Muscle of leg (tissue), 16 donors: ENCODE measurements at places on chromosomes 5 and 9. TPM values are rescaled to one million over a fixed set of nuclear protein-coding genes. Genes with fewer than 3 reads are reported as not detected.

- no peak for DNase-seq
- no peak overlapping the region for H3K27ac ChIP-seq
- H3K4me1 ChIP-seq = peaks cover 5% of the 10 kb centered on the region
- H3K36me3 ChIP-seq = no peaks in the 10 kb centered on the region
Observed at GRCh38 chr9:2303056-2303455, 287.9 kb downstream of the SMARCA2 start.

GRCh38 chr5:102794047-102794446, 38.9 kb downstream of the PAM start:
- no peaks in the 10 kb centered on the region for H3K27me3 ChIP-seq
- no peak overlapping the region for H3K4me3 ChIP-seq

DNA sequence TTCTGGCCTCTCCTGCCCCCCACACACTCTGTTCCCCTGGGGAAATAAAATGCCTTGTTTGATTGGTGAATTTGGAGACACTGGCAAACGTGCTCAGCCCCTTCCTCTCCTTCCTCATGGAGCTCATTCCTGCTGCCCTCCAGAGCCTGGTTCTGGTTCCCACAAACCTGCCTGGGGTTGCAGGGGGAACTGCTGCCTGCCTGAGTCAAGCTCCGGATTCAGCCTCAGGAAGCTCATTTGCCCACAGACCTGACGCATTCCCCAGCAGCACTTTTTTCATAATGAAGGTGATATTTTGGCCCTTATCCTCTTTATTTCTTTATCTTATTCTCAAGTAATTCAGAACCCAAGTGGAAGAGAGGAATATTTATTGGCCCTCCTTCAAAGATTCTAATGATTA, 140.5 kb downstream of the TTLL11 start:
- no peaks in the 10 kb centered on the region for H3K4me1 ChIP-seq
- peaks cover 7% of the 10 kb centered on the region for H3K36me3 ChIP-seq
- H3K4me3 ChIP-seq = no peak overlapping the region
- no peak for DNase-seq

GRCh38 chr9:8649160-8649559, 849.6 kb upstream of the DMAC1 start:
- no peaks in the 10 kb centered on the region for H3K36me3 ChIP-seq
- no peak overlapping the region for H3K27ac ChIP-seq
- peaks cover 14% of the 10 kb centered on the region for H3K4me1 ChIP-seq
- DNase-seq = peak; percentile 44

- no peak for DNase-seq
- no peaks in the 10 kb centered on the region for H3K27me3 ChIP-seq
- no peaks in the 10 kb centered on the region for H3K36me3 ChIP-seq
Observed at GRCh38 chr5:25190521-25191000, 545.8 kb upstream of the CDH10 start.

DNA sequence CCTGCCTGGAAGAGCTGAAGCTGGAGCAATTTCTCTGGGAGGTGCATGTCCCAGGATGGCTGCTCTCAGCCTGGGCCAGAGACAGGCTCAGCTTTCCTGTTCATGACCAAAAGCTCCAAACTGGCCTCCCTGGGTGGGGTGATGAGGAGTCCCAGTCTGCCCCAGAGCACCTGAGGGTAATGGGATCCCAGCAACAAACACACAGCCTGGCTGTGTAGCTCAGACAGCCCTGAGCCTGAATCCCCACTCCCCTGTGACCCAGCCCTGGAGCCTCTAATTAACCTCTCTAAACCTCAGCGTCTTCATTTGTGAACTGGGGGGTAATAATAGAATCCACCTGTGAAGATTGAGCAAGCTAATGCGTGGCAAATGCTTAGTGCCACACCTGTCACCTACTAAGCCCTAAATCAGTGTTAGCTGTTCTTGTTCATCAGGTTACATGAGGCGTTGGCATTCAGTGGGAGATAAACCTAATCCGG, 67.5 kb downstream of the HSPA4 start:
- no peaks in the 10 kb centered on the region for H3K36me3 ChIP-seq
- H3K4me3 ChIP-seq = no peak overlapping the region
- peak; percentile 67 for DNase-seq
- no peaks in the 10 kb centered on the region for H3K27me3 ChIP-seq
- H3K27ac ChIP-seq = peak overlapping the region; percentile 82

Gene LCN2
- total RNA-seq = 0.09 TPM

- DNase-seq = peak; percentile 31
- H3K27ac ChIP-seq = no peak overlapping the region
- H3K4me1 ChIP-seq = no peaks in the 10 kb centered on the region
Observed at GRCh38 chr5:123455095-123455494, 31.9 kb upstream of the CEP120 start.

Gene TPPP
- 3.9 TPM for total RNA-seq

GRCh38 chr5:14187660-14188059, 44.5 kb downstream of the TRIO start:
- H3K36me3 ChIP-seq = no peaks in the 10 kb centered on the region
- H3K27ac ChIP-seq = no peak overlapping the region
- H3K4me3 ChIP-seq = no peak overlapping the region

GRCh38 chr5:78537821-78538220, 110.8 kb downstream of the LHFPL2 start:
- H3K27me3 ChIP-seq = no peaks in the 10 kb centered on the region
- no peak overlapping the region for H3K27ac ChIP-seq
- H3K36me3 ChIP-seq = peaks cover 8% of the 10 kb centered on the region
- peak; percentile 86 for DNase-seq
- H3K4me3 ChIP-seq = no peak overlapping the region
- peaks cover 55% of the 10 kb centered on the region for H3K4me1 ChIP-seq

Gene SMIM15
- 30.1 TPM for total RNA-seq

Gene TMEM232
- 2.7 TPM for total RNA-seq

GRCh38 chr5:175796536-175797499, 74.6 kb upstream of the CPLX2 start:
- H3K36me3 ChIP-seq = no peaks in the 10 kb centered on the region
- H3K27ac ChIP-seq = no peak overlapping the region
- H3K27me3 ChIP-seq = peaks cover 17% of the 10 kb centered on the region
- peak; percentile 92 for DNase-seq
- H3K4me3 ChIP-seq = no peak overlapping the region

DNA sequence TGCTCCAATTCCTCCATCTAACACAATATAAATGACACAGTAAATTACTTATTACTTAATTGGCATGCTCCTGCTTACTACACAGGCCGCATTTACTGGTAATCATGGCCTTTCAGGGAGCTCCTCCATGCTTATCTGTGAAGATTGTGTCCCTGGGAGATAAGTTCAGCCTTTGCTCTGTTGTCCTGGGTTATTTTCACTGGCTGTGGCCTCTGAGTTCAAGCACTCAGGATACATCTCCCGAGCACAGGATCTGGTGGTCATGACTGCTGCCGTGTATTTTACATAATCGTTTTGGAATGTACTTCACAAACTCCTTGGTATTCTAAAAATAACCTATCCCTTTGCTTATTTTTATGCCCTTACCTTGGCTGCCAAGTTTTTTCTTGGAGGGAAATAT, 215.7 kb downstream of the ICE1 start:
- H3K4me1 ChIP-seq = no peaks in the 10 kb centered on the region
- DNase-seq = peak; percentile 51
- no peak overlapping the region for H3K27ac ChIP-seq
- H3K27me3 ChIP-seq = no peaks in the 10 kb centered on the region
- H3K4me3 ChIP-seq = no peak overlapping the region

Gene CTSL
- total RNA-seq = 66.3 TPM

DNA sequence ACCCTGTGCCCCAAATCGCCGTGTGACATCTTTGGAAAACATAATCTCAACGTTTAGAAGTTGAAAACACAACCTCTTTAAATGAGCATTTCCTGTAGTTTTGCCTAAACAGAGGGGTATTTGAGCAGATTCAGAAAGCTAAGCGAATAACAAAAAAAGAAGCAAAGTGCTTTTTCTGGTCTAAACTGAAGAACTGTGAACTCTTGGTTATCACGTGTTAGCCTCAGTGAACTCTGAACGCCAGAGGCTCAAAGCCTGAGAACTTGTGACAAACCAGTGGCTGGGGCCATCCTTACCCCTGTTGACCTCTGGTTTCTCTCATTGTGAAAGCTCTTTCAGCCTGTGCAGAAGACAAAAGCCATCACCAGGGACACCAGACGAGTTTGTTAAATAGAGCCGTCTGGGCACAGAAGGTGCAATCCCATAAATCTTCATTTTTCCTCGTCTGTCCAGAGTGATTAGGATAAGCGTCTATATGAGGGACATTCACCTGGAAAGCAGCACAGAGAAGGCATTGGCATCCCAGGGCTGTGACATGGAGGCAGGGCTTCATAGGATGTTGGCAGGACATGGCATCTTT, 61.4 kb upstream of the ICE1 start:
- H3K4me3 ChIP-seq = no peak overlapping the region
- peaks cover 21% of the 10 kb centered on the region for H3K4me1 ChIP-seq
- no peak for DNase-seq
- H3K36me3 ChIP-seq = no peaks in the 10 kb centered on the region
- no peak overlapping the region for H3K27ac ChIP-seq
- no peaks in the 10 kb centered on the region for H3K27me3 ChIP-seq

GRCh38 chr9:72751541-72751940, 201.3 kb downstream of the ALDH1A1 start:
- no peak for DNase-seq
- H3K36me3 ChIP-seq = no peaks in the 10 kb centered on the region
- no peak overlapping the region for H3K4me3 ChIP-seq

- no peak overlapping the region for H3K27ac ChIP-seq
- peaks cover 4% of the 10 kb centered on the region for H3K27me3 ChIP-seq
- DNase-seq = no peak
- no peaks in the 10 kb centered on the region for H3K4me1 ChIP-seq
- no peak overlapping the region for H3K4me3 ChIP-seq
Observed at GRCh38 chr9:124190761-124191160, 67.0 kb upstream of the NEK6 start.

- no peaks in the 10 kb centered on the region for H3K36me3 ChIP-seq
- H3K4me1 ChIP-seq = no peaks in the 10 kb centered on the region
- no peak overlapping the region for H3K4me3 ChIP-seq
- DNase-seq = peak; percentile 7
Observed at GRCh38 chr5:169856571-169856970, 123.7 kb downstream of the INSYN2B start.
